ENCODE measurements at places on chromosomes 12 and 14.

- DNase-seq: no peak
These were observed 1.5 kb downstream of the DIO3 start for GRCh38 chr14:101562659-101563351.

DNA sequence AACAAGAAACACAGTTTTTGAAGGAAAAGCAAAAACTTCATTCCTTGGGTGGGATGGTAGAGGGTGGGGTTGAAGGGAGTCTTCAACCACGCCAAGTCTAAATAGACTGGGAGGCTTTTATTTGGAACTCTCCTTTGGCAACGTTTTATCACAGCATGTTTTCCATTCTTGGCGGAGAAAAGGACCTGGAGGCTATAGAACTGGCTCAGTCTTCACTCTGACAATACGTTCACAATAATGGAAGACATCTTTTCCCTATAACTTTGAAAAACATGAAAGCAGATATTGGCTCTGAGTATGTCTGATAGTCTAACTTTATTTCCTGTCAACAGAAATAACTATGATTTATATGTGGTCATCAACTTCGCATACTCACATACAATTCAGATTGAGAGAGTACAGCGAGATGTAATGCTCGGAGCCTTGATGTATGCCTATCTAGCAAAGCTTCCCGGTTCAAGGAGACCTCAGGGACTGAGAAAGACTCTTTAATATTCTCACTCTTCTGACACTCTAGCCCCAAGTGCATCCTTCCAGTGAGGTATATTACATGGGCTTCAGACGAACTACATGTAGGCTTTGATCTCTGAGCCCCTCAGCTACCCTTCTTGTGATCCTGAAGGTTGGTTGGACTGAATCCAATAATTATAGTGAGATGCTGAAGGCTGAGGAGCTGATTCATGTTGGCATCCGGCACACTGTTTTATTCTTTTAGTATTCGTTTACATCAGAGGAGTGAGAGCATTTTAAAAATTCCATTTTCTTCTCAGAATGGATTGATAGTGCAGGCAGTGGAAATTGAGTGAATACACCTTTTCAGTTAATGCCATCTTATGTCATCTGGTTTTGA is 14.0 kb downstream of the TMEM30B start:
- DNase-seq: no peak

DNA sequence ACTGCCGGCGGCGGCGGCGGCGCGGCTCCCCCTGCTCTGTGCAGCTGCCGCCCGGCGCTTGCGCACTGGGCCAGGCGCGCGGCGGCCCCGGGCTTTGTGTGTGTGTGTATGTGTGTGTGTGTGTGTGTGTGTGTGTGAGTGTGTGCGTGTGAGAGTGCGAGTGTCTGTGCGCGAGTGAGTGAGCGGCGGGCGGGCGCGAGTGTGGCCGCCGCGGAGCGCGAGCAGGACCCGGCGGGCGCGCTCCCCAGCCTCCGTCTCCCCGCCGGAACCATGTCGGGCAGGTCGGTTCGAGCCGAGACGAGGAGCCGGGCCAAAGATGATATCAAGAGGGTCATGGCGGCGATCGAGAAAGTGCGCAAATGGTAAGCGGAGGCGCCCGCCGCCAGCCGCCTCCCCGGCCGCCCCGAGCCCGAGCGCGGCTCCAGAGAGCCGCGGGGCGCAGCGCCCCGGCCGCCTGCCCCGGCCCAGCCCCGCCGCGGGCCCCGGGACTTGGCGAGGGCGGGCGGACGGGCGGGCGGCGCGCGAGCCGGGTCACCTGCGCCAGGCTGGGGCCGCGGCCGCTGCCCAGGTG is at the start of gene BCL7A:
BCL7A (plus strand) TSS at position 63 of the 571 bp plus-strand sequence; CDS start at position 271, 208 bp downstream.
- peak; percentile 79 for DNase-seq

GRCh38 chr12:49741882-49742620 is 694 bp downstream of the TMBIM6 start:
- peak; percentile 82 for DNase-seq

DNA sequence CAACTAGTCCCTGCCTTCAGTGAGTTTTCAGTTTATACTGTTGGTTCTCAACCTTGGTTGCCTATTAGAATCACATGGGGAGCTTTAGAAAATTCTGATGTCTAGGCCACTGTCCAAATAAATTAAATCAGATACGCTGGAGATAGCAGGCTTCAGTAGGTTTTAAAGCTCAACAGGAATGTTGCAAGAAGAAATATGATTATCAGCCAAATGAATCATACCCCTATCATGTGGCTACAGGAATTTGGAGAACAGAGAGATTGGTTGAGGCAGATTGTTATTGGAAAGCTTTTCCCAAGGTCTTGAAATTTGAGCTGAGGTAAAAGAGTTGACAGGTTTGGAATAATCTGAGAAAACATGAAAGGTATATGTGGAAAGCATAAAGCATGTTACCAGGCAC is 125.3 kb downstream of the WIF1 start:
- no peak for DNase-seq

DNA sequence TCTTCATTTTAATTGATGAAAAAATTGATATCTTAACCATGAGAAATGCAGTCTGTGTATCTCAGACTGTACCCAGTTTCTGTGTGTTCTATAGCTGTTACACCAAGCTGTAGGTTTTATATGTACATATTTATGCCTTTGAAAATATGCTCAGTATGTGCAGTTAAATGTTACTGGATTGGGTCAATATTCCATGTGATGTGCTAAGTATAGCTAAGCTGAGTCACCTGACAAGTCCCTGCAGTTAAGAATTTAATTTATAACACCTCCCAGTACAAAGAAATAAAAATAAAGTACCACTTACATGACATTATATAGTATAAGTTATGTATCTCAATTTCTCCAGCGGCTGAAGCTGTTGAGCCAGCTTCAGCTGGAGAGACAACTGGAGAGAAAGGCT is 984.0 kb downstream of the GALC start:
- no peak for DNase-seq

GRCh38 chr12:33450480-33450879 is 10.9 kb upstream of the SYT10 start:
- DNase-seq: no peak

GRCh38 chr12:46455648-46456352 is 83.2 kb upstream of the SLC38A2 start:
- DNase-seq: peak; percentile 42

- DNase-seq: no peak
These were observed 19.7 kb upstream of the MON2 start for GRCh38 chr12:62446754-62447452.

- DNase-seq: no peak
These were observed 1.4 kb upstream of the GLRX5 start for GRCh38 chr14:95533391-95533821.

- DNase-seq: no peak
These were observed 73.6 kb upstream of the DNM1L start for GRCh38 chr12:32605326-32606095.

GRCh38 chr12:78087363-78087675 is 256.6 kb downstream of the NAV3 start:
- no peak for DNase-seq

DNA sequence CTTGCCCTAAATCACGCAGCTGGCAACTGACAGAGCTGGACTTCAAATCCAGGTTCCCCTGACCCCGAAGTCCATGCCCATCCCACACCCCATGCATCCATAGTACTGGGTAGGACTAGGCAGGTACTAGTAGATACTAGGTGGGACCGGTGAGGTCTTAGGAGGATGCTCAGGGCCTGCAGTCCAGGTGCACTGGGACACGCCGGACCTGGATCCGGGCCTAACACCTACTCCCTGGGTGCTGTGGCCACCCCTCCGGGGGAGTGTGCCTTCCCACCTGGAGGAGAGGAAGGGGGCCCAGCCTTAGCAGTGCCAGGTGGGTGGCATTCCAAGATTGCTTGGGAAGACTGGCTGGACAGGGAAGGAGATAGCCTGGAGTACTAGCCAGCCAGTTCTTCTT is 64.8 kb downstream of the CACNA1C start:
- no peak for DNase-seq

DNA sequence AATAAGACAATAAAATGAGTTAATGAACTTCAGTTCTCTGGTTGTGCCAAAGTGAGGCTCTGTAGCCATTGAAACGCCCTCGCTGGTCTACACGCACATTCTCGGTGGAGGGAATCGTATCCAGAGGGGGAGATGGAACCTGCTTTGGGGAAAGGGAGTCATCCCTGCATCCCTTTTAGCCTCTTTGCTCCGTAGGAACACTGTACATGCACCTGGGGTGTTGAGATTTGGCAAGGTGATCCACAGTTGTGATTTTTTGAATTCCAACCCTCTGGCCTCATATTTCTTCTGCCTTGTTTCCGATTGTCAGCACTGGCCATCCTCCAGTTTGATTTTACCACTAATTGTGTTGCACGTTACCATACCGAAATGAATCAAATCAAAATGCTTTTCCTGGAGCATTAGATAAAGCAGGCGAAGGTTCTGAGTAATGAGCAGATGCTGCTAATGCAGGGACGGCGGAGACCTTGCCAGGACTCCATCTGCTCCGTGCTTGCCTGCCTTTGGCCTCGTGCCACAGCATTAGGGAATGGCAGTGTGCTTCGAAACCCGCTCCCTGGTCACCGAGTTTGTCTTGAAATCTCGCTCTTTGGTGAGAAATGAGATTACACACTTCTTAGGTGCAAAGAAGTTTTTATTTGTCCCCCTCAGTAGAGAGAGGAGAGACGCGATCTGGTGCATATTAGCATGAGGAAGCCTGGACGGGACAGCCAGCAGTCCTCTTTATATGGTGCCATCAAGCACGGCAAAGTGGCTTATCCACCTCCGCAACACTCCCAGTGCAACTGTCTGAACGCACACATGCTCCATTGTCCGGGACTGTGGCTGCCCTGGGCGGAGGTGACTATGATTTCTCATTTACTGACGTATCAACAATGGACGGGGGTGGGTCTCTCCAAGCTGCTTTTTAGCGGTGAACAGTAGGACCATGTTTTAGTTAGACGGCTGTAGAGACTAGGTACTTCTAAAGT is 59.1 kb downstream of the FBXW8 start:
- DNase-seq: no peak

DNA sequence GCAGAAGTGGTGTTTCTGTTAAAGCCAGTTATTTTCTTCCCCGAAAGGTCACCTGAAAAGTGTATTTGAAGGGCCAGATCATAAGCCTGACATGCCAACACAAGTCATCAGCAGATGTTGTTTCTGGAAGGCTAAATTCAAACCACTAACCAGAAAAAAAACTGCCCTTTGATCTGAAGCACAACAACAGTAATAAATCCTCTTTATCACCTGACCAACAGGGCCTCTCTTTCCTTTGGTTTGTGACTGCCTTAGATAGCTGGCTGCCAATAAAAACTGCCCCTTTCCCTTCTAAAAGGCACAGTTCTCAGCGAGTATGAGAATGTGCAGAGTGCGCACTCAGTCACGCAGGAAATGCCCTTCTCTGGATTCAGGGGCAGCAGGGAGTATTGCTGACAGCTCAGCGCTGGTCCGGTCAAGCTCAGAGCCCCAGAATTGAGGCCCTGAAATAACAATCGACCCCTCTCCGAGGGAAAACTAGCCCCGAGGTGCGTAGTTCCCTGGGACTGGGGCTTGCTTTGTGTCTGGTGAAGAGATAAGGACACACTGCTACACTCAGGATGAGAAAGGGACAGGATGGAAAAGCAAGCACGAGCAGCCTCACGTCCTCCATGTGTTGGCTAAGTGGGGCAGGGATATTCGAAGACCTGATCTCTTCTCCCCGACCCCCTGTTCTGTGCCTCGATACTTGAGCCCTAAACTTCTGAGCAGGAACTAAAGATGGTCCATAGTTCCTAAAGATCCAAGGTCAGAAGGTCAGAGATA is 184.2 kb upstream of the GZMB start:
- DNase-seq: no peak

GRCh38 chr12:75479963-75480461 is 543 bp upstream of the GLIPR1 start:
- DNase-seq: no peak

DNA sequence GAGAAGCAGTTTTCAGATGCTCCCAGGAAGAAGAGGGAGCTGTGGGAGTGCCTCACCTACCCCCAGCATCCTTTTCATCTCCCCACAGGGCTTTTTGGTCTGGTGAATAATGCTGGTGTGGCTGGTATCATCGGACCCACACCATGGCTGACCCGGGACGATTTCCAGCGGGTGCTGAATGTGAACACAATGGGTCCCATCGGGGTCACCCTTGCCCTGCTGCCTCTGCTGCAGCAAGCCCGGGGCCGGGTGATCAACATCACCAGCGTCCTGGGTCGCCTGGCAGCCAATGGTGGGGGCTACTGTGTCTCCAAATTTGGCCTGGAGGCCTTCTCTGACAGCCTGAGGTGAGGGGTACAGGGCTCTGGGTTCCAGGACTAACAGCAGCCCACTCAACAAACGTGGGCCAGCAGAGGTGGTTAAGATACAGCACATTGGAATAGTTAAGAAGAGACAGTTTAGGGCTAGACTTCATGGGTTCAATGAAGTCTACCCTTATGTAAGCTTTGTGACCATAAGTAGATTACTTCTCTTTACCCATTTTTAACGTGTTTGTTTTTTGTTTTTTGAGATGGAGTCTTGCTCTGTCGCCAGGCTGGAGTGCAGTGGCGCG is 1.5 kb downstream of the RDH5 start:
- peak; percentile 36 for DNase-seq

DNA sequence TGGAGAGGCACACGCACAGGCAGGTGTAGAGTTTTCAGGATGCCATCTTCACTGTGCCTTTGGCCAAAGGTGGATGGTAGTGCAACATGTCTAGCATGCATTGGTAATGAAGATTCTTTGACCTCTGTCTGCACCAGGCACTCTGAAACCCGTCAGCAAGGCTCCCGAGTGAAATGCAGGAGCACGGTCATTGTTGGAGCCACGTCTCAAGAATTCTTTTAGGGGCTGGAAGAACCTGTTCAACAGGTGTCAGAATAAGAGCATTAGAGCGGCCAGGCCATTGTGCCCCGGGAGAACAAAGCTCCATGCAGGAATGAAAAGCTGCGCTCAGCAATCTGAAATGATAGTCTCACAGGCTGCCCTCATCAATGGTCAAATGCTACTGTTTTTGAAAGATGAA is 40.2 kb upstream of the DICER1 start:
- DNase-seq: no peak

Data from gastrocnemius medialis (tissue), 4 donors.